ENCODE measurements at places on chromosomes 7 and 10.

DNA sequence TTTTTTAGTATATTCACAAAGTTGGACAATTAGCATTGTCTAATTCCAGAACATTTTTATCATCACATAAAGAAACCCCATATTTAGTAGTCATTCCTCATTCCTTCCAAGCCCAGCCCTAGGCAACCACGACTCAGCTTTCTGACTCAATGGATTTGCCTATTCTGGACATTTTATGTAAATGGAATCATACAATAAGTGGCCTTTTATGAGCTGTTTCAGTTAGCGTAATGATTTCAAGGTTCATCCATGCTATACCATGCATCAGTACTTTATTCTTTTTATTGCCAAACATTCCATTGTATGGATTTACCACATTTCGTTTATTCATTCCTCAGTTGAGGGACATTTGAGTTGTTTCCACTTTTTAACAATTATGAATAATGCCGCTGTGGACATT lies 249.2 kb downstream of the DYNC1I1 start:
- no peak for DNase-seq

DNA sequence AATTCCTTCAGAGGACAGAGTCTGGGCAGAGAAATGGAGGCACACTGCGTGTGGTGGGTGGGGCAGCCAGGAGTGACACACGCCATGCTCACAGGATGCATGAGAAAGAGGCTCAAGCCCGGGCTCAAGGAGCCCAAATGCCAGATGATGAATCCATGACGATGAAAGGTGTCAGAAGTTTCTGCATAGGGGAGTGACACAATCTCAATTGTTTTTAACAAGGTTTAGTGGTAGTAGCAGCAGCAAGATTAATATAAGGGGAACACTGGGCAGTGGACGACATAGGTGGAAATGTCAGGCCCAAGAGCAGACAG lies 126.1 kb downstream of the TNS3 start:
- DNase-seq = no peak

DNA sequence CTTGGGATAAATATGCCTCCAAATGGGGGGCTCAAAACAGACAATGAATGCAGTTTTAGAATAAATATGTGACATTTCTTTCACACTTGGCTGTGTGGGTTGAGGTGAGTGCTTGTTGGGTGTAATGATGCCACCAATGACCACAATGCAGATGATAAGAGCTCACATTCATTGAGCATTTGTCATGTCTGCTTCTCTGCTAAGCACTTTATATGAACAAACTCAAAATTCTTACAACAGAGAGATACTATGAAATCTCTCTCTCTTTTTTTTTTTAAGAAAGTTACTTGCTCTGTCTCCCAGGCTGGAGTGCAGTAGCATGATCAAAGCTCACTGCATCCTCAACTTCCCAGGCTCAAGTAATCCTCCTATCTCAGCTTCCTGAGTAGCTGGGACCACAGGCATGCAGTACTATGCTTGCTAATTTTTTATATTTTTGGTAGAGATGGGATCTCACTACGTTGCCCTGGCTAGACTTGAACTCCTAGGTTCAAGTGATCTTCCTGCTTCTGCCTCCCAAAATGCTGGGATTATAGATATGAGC lies 185.4 kb downstream of the JCAD start:
- DNase-seq = no peak

GRCh38 chr7:127619681-127620405 lies 1.9 kb upstream of the PAX4 start:
- no peak for DNase-seq

DNA sequence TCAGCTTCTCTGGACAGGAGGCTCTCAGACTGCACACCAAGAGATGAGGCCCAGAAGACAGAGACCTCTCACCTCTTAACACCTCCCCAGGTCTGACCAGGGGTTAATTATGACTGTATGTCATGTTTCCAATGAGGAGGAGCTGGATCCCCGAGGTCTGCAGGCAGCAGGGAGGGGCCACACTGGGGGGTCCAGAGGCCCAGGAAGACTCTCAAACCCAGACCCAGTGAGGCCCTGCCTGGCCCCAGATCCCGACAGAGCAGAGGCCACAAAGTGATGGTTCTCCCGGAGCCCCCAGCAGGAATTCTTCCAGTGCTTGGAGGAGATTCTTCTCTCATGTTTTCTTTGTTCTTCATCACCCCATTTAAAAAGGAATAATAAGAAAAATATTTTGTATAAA lies 28.8 kb downstream of the PTPRN2 start:
- no peak for DNase-seq

- DNase-seq = no peak
Measured at GRCh38 chr10:63150745-63151144, 17.6 kb downstream of the NRBF2 start.

DNA sequence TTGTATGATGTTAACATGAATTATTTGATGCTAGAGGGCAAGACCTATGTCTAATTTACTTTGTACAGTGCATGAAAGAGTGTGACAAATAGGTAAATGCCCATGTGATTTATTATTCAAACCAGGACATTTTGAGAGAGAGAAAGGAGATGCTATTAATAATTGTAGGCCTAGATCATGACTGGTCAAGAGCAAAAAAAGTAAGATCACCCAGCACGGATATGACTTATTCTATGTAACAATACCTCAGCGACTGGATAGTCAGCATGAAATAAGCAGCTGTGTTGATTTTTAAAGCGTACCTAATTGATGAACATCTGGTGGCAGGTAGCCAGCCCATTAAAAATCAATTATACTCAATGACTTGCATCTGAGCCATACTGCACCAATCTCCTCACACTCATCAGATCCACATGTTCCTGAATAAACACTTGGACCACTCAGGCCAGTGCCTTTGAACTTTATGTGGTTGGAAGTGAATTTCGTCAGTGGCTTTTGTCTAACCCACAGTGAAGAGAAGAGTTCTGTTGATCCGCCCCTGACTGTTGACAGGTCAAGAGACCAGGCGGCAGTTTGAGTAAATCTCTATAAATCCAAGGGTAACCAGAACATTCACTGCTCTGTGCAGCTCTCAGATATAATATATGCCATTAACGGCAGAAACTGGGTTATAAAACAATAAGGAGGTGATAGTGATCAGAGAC lies 435.3 kb downstream of the MDFIC start:
- no peak for DNase-seq

DNA sequence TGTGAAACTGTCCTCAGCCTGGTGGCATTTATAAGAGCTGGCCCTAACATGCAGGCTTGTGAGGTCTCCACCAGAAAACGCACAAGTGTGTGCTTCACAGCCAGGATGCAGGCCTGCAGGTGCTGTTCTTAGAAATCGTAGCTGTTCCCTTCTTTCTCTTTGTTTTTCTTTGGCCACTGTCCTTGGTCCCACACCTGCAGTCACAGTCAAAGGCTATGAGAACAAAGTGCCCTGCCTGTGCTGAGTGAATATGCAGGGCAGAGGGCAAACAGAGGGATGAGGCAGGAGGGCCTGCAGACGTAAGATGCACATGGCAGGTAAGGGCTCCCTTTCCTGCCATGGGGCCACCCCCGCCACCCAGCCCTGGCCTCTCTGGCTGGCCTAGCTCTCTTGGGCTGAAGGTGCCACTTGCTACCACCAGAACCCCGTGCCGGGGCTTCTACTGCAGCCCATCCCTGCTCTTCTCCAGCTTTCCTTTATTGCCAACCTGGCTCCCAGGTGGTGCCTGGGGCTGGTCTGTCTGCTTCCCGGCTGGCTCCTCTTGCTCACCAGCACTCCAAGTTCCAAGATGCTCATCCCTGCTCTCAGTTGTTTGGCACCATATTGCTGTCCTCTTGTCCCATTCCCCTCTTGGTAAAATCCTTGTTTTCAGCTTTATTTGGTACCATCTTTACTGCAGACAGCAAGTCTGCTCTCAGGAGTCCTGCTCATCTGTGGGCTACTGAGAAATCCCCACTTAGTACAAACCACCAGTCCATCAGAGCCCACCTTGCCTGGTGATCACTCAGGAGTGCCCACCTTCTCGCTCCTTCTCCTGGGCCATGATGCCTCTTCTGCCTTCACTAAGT lies 308.1 kb upstream of the ZMIZ1 start:
- DNase-seq = no peak

- DNase-seq = no peak
Measured at GRCh38 chr7:115038158-115038557, 116.3 kb downstream of the MDFIC start.

DNA sequence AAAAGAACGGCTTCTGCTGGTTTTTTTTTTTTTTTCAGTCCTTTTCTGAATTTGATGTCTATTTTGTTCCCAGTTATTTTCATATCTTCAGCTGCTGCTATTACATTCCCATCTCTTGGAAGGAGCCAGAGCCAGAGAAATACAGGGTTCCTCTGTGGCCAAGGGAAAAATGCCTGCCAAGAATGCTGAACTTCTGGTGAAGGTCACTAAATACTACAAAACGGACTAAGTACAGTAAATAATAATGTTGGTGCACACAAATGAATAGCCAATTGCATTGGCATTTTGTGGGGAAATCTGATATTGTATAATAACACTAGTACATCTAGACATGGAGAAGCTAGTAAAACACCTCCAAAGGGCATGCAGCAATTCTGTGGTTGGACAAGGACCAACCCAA lies 56.3 kb upstream of the ZEB1 start:
- no peak for DNase-seq

- DNase-seq = no peak
Measured at GRCh38 chr10:107144490-107144889, 20.0 kb downstream of the SORCS1 start.

DNA sequence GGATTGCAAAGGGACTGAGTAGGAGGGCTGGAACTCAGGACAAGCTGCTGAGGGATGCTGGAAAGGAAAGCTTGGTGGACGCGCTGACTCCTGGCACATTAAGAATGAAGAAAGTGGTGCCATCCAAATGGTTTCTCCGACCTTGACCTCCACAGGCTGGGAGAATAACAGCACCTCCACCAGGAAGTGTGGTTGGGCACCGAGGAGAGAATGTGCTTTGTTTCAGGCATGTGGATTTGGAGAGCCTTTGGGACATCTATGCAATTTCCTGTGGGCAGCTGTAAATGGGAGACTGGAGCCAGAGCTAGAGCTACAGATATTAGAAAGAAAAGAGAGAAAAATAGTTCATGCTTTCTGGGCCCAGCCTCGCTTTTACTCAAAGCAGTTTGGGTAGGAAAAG lies 29.8 kb upstream of the HABP2 start:
- no peak for DNase-seq

- DNase-seq = peak; percentile 34
Measured at GRCh38 chr10:71272056-71272771, 46.8 kb upstream of the SLC29A3 start.

DNA sequence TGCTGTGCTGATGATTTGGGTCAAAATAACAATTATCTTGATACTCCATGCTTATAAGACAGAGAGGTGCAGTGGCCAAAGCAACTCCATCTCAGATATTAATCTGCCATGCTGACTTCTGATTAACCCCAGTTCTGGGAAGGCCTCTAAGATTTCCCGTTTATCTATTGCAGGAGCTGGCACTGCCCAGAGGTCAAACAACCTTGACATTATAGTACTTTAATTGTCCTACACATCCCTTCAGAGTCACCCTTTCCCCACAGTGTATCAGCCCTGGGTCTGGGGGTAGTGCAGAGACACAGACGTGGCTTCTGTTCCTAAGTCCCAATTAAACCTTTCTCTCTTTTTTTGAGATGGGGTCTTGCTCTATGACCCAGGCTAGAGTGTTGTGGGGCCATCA lies 63.8 kb downstream of the PARD3 start:
- no peak for DNase-seq

GRCh38 chr7:26151096-26151495 lies 902 bp upstream of the NFE2L3 start:
- no peak for DNase-seq

DNA sequence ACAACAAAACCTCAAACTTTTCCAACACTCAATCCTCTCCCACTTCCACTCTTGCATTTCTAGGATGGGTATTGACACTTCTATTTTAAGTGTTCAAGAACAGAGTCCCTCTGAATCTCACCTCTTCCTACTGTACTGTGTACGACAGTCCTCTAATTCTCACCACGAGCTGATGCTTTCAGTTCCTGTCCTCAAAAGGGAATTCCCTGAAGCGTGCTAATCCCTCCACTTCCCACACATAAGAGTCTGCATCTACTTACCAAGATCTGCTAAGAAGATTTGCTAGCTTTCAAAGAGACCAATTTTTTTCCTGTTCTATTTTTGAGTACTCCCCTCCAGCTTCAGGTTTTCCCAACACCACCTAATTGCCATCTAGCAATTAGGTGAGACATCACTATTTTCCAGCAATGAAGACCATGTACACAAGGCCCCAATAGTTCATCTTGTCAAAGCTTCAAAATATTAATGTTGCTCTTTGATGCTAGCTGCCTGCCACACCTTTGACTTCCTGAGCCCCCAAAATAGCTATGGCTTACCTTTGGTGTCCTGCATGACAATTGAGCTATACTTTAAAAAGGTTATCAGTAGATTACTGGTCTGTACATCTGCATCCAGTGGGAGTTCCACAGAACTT lies 54.4 kb downstream of the ARMH3 start:
- peak; percentile 77 for DNase-seq

GRCh38 chr10:95242581-95243317 lies 48.1 kb downstream of the PDLIM1 start:
- peak; percentile 69 for DNase-seq

DNA sequence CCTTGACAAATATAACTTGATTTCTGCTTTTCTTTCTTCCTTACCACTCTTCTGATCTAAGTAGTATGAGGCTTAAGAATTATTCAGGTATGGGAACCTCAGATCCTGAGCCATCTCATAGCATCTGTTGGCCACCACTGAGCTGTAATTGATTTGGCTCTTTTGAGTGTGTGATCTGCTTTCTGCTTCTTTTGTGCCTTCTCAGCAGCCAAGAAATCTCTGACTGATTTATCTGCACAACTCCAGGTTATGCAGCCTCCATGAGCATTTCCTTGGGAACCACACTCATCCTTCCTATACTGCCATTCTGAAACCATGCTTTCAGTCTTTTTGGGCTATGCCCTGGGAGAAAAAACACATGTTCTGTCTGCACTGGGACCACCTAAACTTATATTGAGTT lies 178.0 kb upstream of the FAM3C start:
- DNase-seq = no peak

- DNase-seq = no peak
Measured at GRCh38 chr7:138137423-138138171, 61.3 kb downstream of the AKR1D1 start.

DNA sequence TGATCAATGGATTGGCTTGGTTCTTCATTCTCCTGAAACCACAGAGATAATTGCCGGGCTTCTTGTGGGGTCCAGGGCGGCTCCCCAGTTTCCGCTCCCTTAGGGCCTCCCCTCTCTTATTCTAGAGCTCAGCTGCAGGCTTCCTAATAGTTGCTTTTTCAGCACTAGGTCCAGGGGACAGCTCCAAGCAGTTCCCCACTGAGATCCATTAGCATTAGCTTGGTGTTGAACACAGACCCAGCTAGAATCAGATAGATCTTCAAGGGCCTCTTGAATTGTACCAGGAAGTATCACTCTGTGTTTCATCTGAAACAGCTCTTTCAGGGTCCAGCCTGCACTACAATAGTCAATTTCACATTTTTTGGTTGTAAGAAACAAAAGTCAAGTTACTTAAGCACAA lies 238.7 kb downstream of the SEC23IP start:
- peak; percentile 13 for DNase-seq

All from suppressor macrophage (primary cell).